ENCODE measurements at places on chromosomes 11 and 22.

DNA sequence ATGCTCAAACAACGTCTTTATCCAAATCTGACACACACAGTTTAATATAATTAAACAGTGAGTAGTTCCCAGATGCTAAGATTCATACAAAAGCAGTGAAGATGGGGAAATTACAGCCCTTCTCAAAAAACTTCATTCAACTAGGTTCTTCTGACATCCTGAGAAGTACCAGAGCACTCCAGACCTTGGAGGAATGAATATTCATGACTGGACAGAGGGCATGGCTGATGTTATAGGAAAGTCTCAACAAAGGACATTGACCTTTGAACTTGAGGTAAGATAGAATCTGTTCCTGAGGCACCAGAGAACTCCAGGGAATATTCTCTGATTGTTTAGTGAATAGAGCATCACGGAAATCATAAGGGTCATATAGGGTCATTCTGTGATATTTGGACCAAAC lies 106.4 kb upstream of the SLC5A12 start:
- no peak for DNase-seq

DNA sequence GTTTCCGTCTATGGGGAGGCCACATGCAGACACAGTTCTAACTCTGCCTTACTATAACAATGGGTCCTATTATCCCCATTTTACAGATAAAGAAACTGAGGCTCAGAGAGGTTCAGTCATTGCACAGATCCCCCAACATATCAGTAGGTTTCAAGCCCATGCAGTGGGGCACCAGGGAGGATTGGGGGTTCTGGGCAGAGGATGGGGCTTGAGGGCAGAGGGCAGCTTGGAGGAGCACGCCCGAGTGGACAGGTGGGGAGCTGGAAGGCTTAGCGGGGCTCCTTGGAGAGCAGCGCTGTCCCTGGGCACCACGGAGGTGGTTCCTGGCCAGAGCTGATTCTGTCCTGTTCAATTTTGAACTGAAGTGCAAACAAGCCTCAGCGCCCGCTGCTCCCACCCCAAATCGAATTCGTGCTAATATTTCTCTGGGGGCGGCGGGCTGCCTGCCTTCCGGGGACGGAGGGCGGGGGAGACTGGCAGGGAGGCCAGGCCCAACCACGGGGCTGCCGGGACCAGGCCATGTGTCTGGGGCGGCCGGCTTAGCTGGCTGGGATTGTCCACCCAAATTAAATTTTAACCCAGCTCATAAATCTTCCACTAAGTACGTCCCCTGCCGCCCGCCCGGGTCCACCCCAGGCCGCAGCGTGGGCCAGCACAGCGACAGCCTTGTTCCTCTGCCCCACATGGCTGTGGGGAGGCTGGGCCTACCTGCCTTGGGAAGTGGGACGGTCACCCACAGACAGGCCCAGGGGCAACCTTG lies 49.4 kb downstream of the FLRT1 start:
- peak; percentile 72 for DNase-seq

- DNase-seq = no peak
Measured at GRCh38 chr22:31106731-31107177, 614 bp downstream of the SELENOM start.

DNA sequence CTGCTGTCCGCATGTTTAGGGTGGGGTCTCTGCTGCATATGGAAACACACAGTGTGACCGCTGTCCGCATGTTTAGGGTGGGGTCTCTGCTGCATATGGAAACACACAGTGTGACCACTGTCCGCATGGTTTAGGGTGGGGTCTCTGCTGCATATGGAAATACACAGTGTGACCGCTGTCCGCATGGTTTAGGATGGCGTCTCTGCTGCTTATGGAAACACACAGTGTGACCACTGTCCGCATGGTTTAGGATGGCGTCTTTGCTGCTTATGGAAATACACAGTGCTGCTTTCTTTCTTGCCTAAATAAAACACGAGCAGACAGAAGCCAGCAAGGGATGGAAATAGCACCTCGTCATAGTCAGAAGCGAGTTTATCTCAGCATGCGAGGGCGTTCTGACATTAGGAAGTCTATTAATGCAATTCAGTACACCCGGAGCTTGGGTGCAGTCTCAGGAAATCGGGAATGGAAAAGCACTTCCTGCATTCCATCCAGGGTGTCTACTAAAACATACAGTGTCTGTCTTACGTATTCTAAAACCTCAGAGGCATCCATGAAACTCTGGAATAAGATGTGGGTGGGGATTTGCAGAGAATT lies 32.6 kb upstream of the TOLLIP start:
- DNase-seq = no peak

- DNase-seq = no peak
Measured at GRCh38 chr11:117931331-117931950, 2.2 kb upstream of the TMPRSS13 start.

GRCh38 chr22:29992341-29993275 lies 87.7 kb upstream of the HORMAD2 start:
- DNase-seq = peak; percentile 36

- no peak for DNase-seq
Measured at GRCh38 chr11:65559951-65560537, 1.9 kb upstream of the LTBP3 start.

- no peak for DNase-seq
Measured at GRCh38 chr11:12684816-12685215, 10.6 kb downstream of the TEAD1 start.

DNA sequence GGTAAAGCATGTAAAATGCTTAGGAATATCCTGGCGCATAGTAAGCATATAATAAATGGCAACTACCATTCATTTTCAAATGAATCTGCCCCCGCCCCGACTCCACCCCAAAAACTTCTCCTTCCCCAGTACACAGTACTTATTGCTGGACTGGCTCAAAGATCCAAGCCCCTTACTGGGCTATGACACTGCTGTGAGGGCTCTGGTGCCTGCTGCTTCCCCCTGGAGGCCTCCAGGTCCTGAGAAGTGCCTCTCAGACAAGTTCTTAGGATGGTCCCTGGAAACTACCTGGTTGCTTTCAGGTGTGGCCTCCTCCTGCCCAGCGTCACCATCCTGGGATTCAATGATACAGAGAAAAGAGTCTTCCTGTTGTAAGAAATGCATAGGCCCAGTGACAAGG lies 190.6 kb upstream of the NTM start:
- no peak for DNase-seq

DNA sequence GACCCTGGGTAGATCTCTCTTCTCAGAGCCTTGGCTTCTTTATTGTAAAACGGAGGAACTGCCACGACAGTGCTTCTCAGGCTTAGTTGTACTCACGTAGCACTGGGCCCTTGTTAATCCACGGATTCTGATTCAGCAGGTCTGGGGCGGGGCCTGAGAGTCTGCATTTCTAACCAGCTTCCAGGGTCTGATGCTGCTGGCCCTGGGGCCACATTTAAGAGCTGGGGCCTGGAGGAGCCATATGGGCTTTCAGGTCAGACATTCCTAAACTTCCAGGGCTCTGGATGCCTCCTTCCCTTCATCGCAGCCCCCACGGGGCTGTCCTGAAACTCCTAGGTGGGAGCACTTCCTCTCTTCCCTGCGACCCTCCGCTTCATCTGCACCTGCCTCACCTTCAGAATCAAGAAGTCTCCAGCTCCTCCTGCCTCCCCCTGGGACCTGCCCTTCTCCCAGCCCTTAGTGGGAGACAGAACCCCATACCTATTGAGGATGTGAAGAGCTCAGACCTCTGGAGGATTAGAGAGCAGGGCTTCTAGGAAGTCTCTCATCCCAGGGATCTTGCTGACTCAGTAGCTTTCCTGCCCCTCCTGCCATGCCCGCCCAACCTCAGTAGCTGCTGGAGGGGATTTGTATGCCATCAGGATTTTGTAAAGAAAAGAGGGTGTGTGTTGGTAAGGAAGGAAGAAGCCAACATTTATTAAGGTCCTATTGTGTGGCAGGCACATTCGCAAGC lies 92.5 kb downstream of the LRRC32 start:
- DNase-seq = no peak

GRCh38 chr11:2699185-2699530 lies 636 bp downstream of the KCNQ1OT1 start:
- no peak for DNase-seq

DNA sequence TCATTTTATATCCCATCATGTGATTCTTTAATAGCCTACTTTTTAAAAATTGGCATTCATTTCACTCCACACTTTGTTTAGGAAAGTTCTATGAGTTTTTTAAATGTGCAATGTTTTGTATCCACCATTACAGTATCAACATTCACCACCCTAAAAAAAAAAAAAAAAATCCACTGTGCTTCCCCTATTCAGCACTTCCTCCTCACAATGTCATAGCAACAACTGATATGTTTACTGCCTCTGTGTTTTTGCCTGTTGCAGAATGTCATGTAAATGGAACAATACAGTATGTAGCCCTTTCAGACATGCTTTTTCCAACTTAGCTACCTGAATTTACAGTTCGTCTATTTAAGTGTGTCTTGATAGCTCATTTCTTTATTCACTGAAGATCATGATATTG lies 754.2 kb downstream of the FAM181B start:
- no peak for DNase-seq

All from left kidney (tissue), 8 donors.